AG04450 (cell line): ENCODE measurements at places on chromosomes 1 and 21. TPM values are rescaled to one million over a fixed set of nuclear protein-coding genes. Genes with fewer than 3 reads are reported as not detected.

PDXK gene
- polyA plus RNA-seq = 129 and 142 TPM in 2 replicates

C4BPB gene
- not detected in 2 replicates for polyA plus RNA-seq

OR2T2 gene
- not detected in 2 replicates for polyA plus RNA-seq

PBX1 gene
- polyA plus RNA-seq = 46.6 and 49.9 TPM in 2 replicates

NFASC gene
- 1.7 and 1.8 TPM in 2 replicates for polyA plus RNA-seq

TNNI3K gene
- 0.89 and 1.1 TPM in 2 replicates for polyA plus RNA-seq

ARHGEF10L gene
- 5.7 and 7.8 TPM in 2 replicates for polyA plus RNA-seq

MRPS15 gene
- polyA plus RNA-seq = 64.8 and 73.5 TPM in 2 replicates

OR6K3 gene
- not detected in 2 replicates for polyA plus RNA-seq

MEGF6 gene
- polyA plus RNA-seq = 0.45 and 0.65 TPM in 2 replicates

LCE3C gene
- not detected in 2 replicates for polyA plus RNA-seq

S100A8 gene
- not detected in 2 replicates for polyA plus RNA-seq

IGSF9 gene
- polyA plus RNA-seq = not detected in 2 replicates

NTPCR gene
- 46.2 and 59.0 TPM in 2 replicates for polyA plus RNA-seq

CLDN14 gene
- polyA plus RNA-seq = not detected in 2 replicates

ACKR1 gene
- not detected in 2 replicates for polyA plus RNA-seq

MKNK1 gene
- polyA plus RNA-seq = 38.0 and 41.5 TPM in 2 replicates

C1orf87 gene
- polyA plus RNA-seq = not detected in 2 replicates

ACTA1 gene
- polyA plus RNA-seq = not detected in 2 replicates

VCAM1 gene
- polyA plus RNA-seq = 40.3 and 41.0 TPM in 2 replicates

IL19 gene
- 0.07 TPM in 1 of 2 replicates, not detected in the other for polyA plus RNA-seq

PIAS3 gene
- polyA plus RNA-seq = 29.2 and 40.1 TPM in 2 replicates

HMCN1 gene
- polyA plus RNA-seq = 19.7 and 20.9 TPM in 2 replicates

IVL gene
- polyA plus RNA-seq = not detected in 2 replicates

COL24A1 gene
- 2.2 and 3.1 TPM in 2 replicates for polyA plus RNA-seq

TRIM46 gene
- 2.9 and 3.8 TPM in 2 replicates for polyA plus RNA-seq

PPOX gene
- polyA plus RNA-seq = 9.7 and 9.8 TPM in 2 replicates

KIAA0040 gene
- not detected in 2 replicates for polyA plus RNA-seq

CD1E gene
- polyA plus RNA-seq = not detected in 2 replicates

ADGRB2 gene
- 5.4 and 7.2 TPM in 2 replicates for polyA plus RNA-seq
